ENCODE measurements at places on chromosomes 1 and 21.

- DNase-seq, result no peak
Observed at GRCh38 chr1:198776602-198777029, 137.8 kb downstream of the PTPRC start.

- no peak for DNase-seq
Observed at GRCh38 chr1:205199931-205200299, 11.6 kb downstream of the DSTYK start.

DNA sequence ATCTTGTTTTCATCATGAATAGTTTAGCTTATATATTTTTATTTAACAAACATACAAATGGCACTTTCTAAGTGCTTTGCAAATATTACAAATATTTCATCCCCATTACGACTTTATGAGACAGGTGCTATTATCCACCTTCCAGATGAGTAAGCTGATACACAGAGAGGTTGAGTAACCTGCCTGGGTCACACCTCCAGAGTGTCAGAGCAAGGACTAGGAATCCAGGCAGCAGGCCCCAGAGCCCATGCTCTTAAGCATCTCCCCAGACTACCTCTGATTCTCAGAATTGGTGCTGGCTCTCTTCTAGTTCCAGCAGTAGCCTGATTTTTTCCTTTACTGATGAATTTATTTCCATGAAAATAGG, 40.0 kb downstream of the EPHB2 start:
- no peak for DNase-seq

DNA sequence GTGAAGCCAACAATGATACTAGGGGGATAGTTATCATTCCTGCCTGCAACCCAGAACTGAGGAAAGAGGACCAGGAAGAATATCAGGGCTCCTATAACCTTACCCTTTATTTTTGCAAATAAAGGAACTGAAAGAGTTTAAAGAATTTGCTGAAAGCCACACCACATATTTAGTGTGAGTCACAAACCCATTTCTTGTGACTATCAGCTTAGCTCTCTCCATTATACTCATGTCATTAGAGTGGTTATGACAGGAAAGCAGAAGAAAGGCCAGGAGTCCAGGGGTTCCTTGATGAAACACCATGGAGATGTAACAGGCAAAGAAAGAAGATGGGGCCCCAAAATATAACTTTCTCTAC, 141.1 kb upstream of the SAMSN1 start:
- no peak for DNase-seq

DNA sequence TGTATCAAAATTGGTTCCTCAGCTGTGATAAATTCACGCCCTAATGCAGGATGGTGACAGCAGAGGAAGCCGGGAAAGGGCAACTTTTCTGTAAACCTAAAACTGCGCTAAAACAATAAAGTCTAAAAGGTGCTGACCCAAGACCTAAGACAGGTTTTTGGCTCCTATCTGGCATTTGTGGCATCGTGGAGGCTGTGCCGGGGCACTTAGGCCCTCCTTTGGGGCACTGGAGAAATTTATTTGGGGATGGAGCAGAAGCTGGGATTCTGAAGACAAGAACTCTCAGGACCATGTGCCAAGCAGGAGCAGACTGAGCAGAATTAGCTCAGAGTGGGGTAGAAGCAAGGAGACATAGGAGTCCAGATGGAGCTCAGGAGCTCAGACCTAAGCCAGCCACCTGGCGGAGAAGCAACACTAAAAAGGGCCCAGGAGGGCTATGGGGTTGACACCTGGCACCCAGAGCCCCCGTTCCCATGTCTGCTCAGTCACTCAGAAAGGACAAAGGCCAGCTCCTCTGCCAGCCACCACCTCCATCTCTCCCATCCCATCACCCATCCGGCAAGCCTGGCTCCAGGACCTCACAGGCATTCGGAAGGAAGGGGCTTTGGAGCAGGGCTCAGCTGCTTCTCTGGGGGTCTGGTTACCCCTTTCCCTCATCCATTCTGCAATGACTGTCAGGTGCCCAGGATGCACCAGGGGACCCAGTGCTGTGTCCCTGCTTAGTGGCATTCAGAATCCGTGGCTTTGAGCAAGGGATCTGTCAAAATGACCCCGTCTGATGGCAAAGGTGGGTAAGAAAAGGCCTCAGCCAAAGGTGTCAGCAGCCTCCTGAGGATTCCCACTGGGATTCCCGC, 347.7 kb downstream of the NPHP4 start:
- DNase-seq, result no peak

GRCh38 chr1:89081005-89081404, 16.0 kb upstream of the GBP1 start:
- no peak for DNase-seq

DNA sequence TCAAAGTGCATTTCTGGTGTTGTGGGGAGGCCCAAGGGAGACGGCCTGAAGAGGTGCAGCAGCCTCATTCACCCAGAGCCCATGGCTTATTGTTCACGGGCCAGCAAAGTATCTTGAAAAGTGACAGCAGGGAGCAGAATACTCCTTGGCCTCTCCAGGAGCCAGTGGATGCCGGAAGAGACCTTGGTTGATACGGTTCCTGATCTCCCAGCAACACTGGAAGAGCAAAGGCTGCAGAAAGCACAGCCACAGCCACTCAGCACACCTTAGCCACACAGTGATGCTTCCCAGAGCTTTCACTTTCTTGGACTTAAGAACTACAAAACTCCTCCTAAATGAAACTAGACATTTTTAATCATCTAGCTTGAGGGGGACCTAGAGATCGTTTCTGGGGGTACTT, 64.3 kb upstream of the TENT5C start:
- DNase-seq, result no peak

- DNase-seq, result no peak
Observed at GRCh38 chr1:55217226-55217986, 2.2 kb upstream of the USP24 start.

GRCh38 chr1:71667216-71667615, 586.4 kb upstream of the ZRANB2 start:
- DNase-seq, result no peak

Data from skin of body (tissue), 3 donors.